NCI-H2081 treated with DMSO at 0.1 percent for 48 hours (cell line): ENCODE measurements at places on chromosomes 4 and X.

- no peak for DNase-seq
Observed at GRCh38 chr4:120865985-120866384, 56.5 kb downstream of the PRDM5 start.

- no peak for DNase-seq
Observed at GRCh38 chr4:4655901-4656300, 114.1 kb upstream of the STX18 start.

DNA sequence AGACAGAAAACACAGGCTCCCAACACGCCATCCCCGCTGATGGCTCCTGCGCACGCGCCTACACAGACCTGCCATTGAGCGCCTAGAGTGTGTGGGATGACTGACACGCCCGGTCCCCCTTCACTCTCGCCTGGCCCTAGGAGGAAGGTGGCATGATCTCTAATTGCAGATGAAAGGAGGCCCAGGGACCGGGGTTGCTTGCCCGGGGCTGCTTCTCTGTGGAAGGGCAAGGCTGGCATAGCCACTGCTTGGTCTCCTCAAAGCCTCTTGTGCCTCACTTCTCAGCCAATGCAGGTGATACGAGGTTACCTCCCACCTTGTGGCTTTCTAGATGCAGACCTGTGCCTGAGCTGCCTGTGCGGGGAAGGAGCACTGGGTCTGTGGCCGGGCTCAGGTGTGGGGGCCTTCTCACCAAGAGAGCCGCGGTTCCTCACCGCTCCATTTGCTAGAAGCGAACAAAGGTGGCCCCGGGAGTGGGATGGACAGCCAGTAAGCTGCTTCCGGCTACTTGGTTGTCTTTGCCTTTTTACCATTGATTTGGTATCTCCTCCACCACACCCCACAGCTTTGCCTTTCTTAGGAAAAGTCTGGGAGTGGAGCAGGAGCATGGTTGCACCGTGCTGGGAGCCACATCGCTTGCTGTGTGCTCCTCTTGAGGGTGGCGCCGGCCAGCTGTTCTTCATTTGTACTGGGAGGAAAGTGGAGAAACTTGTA, 47.0 kb downstream of the TBC1D14 start:
- no peak for DNase-seq

DNA sequence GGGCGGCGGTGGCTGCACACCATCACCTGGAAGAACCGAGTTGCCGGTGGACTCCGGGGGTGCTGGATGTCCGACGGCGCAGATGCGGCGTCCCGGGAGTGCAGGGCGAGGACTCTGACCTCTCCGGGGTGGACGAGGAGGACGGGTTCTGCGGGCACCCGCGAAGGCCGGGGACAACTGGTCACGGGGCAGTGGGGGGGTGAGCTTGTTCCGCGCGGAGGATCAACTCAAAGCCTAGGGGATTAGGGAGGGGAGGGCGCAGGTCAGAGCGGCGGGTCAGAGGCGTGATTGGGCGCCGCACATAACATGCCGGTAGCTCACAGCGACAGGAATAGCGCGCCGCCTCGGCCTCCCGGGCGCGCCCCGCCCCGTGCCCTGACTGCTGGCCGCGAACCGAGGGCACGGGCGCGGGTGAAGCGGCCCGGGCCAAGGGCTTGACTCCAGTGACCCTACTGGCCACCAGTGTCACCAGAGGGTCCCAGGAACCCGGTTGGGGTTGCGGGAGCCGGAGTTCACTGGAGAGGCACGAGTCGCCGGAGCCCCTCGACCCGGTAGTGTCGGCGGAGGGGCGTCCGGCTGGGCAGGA, at the start of gene KLHL34:
KLHL34 (minus strand) TSS at position 179 of the 586 bp plus-strand sequence. CDS start 542 bp downstream, outside the sequence.
- DNase-seq = no peak

- DNase-seq = no peak
Observed at GRCh38 chr4:104425948-104426347, 68.7 kb downstream of the CXXC4 start.

- no peak for DNase-seq
Observed at GRCh38 chrX:16601885-16602284, 48.1 kb upstream of the S100G start.

DNA sequence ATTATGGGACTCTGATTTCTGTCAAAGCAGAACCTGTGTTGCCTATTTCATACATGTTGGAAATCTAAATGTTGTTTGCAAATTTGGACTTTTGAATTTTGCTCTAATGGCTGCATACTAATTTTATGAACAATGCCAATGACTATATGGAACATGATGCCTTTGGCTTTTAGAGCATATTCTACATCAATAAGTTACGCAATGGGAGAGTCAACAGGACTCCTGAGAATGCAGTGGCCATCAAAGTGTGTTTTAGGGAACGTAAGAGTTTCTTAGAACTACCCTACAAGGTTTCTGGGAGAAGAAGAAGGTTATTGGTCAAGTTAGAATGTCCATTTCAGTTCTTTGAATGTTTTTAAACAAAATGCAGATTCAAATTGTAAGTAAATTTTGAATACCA, 76.1 kb downstream of the SLIT2 start:
- no peak for DNase-seq

- DNase-seq = no peak
Observed at GRCh38 chrX:53279296-53280237, 1.8 kb downstream of the IQSEC2 start.

DNA sequence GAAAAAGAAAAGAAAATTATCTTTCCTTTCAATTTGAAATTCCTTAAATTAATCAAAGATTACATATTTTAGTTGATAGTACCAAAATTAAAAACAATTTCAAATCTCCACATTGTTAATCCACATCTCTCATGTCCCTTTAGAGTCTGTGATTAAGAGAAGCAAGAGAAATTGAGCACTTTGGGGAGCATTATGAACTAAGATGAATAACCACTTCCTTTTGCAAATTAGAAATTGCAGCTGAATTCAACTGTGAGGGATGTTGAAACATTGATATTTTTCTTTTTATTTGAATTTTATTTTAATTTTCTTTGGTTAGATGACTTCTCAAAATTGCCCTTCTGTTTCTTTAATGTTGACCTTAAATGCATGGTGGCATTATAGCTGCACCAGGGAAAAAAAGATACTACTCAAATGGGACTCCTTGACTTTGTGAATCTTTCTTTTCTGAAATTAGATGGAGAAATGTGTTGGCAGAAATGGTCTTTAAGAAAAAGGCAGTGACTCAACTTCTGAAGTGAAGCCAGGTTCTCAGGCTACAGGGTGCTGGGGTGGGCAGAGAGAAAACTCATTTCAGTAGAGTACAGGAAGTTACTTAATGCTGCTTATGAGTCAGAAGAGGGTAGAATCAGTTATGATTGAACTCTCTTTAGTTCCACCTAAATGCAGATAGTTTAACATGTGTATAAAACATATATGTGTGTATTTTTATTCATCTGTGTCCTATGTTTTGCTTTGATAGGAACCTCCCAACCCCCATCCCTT, 92.0 kb upstream of the TNIP3 start:
- no peak for DNase-seq

DNA sequence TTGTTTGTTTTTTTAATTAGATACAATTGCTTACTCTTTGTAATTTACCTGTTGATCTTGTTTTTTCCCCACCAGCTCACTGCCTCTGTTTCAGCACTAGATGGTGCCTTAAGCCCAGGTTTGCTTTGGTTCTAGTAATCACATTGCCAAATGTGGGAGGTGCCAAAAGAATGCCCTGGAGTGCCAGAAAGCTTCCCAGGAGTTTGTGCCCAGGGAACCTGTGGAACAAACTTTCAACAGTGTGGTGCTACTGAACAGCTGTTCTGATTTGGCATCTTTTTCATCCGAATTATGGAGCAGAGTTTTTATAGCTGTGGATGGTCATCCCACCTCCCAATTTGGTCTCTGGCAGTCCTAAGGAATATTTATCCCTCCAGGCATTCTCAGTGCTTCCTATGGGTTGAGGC, 1000.7 kb downstream of the STIM2 start:
- DNase-seq = peak; percentile 67

GRCh38 chr4:32830160-32830559, 2110.0 kb downstream of the PCDH7 start:
- no peak for DNase-seq
